ENCODE measurements at places on chromosomes 5 and 9.

- DNase-seq, result no peak
Observed at GRCh38 chr5:18074961-18075360, 440.7 kb downstream of the TAF11L14 start.

- no peak for DNase-seq
Observed at GRCh38 chr9:68780380-68780712, 75.3 kb downstream of the PIP5K1B start.

DNA sequence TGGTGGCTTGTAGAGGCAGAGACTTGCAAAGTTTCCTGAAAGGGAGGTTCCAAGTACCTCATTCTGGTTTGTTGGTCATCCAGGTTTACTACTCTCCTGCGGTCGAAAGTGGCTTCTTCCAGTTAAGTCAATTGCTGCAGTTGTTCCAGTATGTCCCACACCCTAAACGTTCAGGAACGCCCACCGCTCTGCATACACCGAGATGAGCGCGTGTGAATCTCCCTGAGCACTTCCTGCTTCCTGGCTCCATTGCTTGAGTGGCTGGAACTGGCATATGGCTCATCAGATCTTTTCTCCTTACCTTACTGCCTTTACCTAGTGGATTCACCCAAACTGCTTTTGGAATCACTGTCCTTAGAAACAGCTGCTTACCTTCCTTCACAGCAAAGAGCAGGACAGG is 59.1 kb upstream of the GLIS3 start:
- DNase-seq, result no peak

GRCh38 chr5:143755966-143756365 is 56.0 kb upstream of the HMHB1 start:
- DNase-seq, result no peak

DNA sequence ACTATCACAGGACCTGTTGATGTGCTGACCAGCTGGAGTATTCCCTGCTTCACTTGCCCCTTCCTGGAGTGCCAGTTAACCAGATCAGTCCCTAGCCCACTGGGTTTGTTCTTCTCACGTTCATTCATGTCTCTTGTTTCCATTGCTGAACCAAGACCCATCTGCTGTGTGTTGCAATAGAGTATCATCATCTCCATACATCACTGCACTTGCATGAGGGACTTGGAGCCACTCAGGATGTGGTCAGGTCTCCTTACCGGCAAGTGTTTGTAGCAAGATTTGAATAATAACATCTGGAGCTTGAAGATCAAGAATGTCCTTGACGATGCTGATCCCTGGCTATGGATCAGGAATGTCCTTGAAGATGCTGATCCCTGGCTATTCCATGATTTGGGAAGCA is 358.6 kb downstream of the IRX1 start:
- DNase-seq, result no peak

DNA sequence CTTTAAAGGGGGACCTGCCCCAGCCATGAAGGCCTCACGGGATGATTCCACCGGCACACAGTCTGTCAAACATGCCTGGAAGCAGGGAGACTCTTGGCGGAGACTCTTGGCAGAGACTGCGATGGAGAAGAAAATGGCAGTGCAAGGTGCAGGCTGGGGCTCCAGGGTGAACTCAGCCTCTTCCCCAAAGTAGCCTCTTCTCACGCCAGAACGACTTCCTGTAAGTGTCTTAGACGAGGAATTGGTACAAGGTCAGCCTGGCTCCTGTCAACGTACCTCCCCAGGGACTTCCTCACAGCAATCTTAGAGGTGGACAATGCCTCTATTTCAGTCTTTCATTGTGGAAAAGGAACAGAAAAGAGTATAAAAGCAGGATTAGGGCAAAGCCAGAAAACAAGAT is 109.3 kb downstream of the UGCG start:
- no peak for DNase-seq

GRCh38 chr5:51275428-51275827 is 107.8 kb upstream of the ISL1 start:
- DNase-seq, result no peak
